T-cell (primary cell): ENCODE measurements at places on chromosomes 6 and 20.

DNA sequence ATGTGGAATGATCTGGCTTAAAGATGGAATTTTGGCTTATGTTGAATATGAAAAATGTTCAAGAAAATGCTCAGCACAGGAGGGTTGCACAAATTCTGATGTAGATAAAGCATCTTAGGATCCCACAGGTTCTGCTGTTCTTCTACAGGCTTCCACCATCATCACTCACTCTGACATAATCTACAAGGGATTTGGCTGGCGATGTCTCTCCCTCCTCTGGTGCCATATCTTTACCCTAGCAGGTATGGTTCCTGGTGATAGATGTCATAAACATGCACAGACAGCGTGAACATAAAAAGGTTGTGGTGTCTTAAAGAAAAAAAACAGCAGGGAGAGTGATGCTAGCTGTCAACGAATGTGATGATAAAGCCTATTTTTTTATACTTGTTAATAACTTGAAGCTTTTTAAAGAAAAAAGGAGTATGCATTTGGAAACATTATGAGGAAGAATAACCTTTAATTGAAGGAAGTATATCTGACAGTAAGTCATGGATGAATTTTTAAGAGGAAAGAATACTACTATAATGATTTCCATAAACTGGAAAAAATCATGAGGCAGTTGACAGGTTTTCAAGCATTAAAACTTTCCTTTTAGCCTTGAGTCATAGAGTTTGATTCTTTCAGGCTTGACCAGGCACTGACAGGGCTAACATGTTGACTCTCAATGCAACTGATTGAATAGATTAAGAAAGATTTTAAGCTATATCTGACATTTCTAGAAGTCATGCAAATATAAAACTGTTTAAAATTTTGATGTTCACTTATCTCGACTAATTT is 50.1 kb downstream of the OGFRL1 start:
- no peak for DNase-seq

- DNase-seq = no peak
Measured at GRCh38 chr20:57460781-57461465, 64.0 kb downstream of the CTCFL start.

GRCh38 chr20:32909896-32910571 is 51.3 kb downstream of the EFCAB8 start:
- no peak for DNase-seq

- DNase-seq = peak; percentile 2
Measured at GRCh38 chr6:138692058-138692977, 81.3 kb upstream of the CCDC28A start.

- DNase-seq = no peak
Measured at GRCh38 chr6:68127074-68127473, 508.0 kb upstream of the ADGRB3 start.

DNA sequence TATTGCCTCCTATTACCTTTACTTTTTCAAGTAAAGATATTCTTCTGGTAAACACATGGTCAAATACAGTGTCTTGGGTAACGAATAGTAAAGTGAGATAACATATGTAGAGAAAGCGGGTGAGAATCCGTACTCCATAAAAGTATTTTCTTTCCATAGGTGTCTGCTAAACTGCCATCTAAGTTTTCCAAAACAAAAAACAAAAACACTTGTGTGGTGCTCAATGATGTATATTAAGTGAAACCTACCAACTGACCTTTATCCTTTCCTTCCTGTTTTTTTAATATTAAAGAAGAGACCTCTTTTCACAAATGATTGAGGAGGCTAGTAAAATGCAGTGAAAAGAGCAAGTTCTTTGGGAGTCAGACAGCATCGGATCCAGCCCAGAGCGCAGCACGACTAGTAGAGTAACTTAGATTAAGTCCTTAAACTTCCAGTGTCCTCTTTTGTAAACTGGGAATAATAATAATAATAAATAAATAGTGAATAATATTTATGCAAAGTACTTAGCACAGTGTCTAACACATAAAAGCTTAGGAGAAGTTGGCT is 437 bp upstream of the CDKAL1 start:
- DNase-seq = no peak

- DNase-seq = no peak
Measured at GRCh38 chr20:56945057-56945456, 316.0 kb downstream of the TFAP2C start.

DNA sequence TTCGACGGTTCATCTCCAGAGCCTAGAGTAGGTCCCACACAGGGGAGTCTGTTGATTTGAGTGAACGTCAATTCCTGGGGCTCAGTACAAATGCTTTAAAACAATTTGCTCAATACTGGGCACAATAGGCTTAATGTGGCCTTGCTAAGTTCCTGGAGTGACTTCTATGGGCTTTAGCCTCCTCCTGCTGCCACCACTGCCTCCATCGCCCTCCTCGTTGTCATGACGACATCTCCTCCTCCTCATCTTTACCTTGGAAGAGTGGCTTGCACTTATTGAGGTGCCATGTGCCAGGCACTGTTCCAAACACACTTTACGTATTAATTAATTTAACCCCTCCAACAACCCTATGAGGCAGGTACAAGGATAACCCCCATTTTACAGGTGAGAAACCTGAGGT is 11.8 kb upstream of the ZMYND8 start:
- no peak for DNase-seq

DNA sequence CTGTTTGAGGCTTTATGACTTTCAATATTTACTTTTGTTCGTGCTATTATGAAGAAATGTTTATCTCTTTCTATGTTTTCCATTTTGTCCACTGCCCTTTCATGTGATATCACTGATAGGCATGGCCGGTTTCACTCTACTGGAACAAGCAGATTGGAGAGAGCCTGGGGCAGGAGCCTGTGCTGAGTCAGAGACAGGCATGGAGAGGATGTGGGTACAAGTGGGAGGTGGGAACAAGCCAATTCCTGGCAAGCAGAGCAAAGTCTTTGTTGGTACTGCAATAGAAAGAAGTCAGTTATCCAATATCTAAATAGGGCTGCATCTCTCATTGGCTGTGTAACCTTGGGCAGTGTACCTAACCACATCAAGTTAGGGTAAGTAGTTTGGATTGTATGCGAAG is 545.6 kb upstream of the MAP3K7 start:
- no peak for DNase-seq

- no peak for DNase-seq
Measured at GRCh38 chr6:33740204-33740608, 6.5 kb downstream of the IP6K3 start.

- DNase-seq = no peak
Measured at GRCh38 chr20:61980647-61981583, 84.8 kb downstream of the TAF4 start.

DNA sequence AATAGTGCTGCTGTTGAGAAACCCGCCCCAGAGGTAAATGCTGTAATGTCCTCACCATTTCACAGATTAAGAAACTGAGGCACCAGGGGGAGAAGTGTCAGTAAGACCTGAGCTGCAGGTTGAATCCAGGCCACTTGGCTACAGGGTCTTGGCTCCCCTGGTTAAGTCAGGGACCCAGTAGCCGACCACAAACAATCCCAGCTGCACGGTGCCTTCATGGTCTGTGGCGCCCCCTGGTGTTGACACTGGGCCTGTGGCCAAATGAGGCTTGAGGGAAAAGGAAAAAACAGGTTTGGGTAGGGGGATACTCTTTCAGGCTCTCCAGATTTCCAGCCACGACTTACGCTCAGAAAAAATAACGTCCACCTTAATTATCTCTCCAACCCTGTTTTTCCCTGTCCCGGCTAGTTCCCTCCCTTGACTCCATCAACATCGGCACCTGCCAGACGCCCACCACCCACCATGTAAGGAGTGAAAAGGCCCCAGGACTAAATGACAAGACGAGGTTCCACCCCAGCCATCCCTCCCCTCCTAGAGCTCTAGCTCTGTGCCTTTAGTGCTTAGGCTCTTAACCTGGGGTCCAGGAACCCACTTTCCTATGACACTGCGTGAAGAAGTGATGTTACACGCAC is 47.7 kb upstream of the POLR1H start:
- DNase-seq = no peak

GRCh38 chr20:51339721-51340450 is 202.6 kb downstream of the NFATC2 start:
- DNase-seq = no peak

DNA sequence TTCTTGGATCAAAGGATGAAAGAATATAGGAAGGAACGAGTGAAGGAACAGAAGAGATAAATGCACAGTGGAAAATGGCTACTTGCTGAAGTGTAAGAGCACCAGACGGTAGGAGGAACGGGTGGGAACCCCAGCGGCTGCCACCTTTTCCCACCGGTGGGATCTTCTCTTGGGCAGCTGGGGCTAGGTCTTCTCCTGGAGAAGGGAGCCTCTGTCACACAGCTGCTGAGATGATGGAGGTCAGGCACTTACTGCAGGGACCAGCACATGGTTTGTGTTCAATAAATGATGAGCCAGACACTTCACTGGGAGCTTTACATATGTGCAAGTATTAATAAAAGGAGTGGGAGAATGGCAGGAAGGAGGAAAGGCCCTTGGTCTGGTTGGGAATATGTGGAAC is 123.7 kb downstream of the AGPAT4 start:
- no peak for DNase-seq

DNA sequence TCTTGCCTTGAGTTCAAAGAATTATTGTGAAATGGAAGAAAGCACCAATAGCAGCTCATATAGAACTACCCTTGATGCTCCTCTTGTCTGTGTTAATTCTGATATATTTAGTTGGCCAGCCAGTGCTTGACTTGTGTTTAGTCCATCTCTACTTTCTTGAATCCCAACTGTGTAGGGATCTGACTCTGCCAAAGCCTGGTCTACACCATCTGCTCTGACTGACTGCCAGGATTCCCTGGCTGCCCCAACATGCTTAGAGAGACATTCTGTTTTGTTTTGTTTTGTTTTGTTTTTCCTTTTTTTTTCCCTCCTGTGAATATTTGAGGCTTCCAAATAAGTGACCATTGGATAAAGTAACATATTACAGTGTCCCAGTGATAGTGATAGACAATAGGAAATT is 953.7 kb upstream of the MANEA start:
- DNase-seq = no peak

DNA sequence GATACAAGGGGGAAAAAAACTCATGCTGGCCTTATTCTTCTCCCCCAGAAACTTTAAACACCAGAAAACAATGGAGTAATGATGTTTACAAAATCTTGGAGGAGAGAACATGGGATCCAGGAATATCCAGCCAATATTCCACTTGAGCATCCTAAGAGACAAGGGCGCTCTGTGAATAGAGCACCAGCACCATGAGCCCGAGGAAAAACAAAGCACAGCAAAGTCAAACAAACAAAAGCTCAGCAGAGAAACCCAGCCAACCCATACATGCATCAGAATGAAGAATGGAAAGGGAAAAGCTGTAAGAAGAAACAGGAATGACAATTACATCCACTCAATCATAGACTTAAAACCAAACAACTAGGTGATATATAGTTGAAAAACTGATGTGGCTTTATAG is 4.6 kb upstream of the NAA20 start:
- no peak for DNase-seq

DNA sequence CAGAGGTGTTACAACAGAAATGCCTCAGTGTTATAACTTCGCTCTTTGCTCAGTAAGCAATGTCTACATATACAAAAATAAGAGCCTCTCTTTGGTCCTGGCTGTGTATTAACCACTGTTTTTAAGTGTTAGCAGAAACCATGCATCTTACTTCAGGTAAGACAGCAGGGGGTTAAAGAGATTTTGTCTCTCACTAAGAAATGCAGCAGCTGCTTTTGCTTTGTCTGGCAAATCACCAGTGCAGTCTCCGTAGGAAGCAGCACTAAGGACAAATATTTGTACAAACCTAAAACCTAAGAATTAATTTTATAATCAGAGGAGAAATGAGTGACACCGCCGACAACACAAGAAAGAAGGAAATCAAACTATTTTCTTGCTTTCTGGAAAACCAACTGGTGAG is 758 bp downstream of the SMIM28 start:
- no peak for DNase-seq

- DNase-seq = no peak
Measured at GRCh38 chr6:142867355-142867801, 77.6 kb downstream of the HIVEP2 start.

DNA sequence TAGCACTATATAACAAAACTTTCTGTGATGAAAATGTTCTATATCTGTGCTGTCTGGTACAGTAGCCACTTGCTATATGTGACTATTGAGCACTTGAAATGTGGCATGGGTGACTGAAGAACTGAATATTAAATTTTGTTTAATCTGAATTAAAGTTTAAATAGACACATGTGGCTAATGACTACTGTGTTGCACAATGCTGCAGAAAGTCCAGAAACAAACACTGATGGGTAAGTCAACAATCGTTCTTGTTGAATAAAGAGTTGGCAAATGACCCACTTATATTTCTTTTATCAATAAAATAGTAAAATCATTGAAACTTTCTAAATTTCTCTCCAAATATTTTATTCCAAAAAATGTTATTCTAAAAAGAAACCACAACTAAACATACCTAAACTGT is 81.8 kb downstream of the PROKR2 start:
- DNase-seq = no peak

GRCh38 chr6:129138739-129139405 is 255.9 kb downstream of the LAMA2 start:
- DNase-seq = no peak

DNA sequence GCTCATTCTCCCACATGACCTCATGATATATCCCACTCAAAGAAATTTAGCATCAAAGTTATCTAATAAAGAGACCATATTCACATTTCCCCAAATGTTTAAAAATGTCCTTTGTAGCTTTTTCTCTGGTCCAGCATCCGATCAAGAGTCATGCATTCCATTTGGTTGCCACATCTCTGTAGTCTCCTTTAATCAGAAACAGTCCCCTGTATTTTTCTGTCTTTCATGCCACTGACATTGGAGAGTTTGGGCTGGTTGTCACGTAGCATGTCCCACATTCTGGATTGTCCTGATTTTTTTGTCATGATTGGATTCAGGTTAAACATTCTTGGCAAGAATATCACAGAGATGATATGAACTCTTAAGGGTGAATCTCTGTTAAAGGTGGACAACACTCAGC is 55.7 kb downstream of the SNX5 start:
- no peak for DNase-seq

DNA sequence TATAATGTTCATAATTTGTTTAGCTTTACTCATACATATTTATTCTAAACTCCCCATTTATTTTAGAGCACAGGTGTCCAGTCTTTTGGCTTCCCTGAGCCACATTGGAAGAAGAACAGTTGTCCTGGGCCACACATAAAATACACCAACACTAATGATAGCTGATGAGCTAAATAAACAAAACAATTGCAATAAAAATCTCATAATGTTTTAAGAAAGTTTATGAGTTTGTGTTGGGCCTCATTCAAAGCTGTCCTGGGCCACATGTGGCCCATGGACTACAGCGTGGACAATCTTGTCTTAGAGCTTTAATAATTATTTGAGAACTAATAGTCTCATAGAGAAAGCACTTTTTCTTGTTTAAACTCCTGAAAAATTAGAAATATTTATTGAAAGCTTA is 131.3 kb downstream of the MYO6 start:
- no peak for DNase-seq

DNA sequence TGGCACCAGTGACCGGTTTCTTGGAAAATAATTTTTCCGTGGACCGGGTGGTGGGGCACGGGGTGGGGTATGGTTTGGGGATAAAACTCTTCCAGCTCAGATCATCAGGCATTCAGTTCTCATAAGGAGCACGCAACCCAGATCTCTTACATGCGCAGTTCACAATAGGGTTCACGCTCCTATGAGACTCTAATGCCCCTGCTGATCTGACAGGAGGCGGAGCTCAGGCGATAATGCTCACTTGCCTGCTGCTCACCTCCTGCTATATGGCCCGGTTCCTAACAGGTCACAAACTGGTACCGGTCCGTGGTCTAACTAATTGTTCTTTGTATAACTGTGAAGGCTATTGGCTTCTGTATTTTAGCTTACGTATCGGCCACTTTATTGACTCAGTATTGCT is 51.7 kb downstream of the VSTM2L start:
- no peak for DNase-seq

GRCh38 chr20:36493801-36494114 is 47.6 kb upstream of the MYL9 start:
- no peak for DNase-seq

- no peak for DNase-seq
Measured at GRCh38 chr20:38505091-38505455, 32.4 kb downstream of the RALGAPB start.
